ENCODE measurements at places on chromosomes 1 and 21.
A peak's percentile ranks its signal among the peaks of the same experiment; 100 is the strongest.

DNA sequence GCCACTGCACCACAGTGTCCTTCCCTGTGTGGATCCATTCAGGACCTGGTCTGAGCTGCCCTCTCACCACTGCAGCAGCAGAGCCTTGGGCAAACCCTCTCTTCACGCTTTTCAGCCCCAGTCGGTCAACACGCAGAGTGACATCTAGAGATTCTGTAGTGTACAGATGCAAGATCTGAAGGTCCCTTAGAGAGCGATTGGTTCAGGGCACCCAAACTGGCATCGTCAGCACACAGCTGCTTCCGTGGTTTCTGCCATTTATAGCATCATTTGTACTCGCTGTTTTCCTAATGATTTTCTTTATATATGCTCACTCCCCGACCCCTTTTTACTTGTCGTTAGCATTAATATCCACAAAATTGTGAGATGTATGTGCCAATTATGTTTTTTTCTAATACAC lies 1.5 kb upstream of the ASCL5 start:
- no peak for DNase-seq

GRCh38 chr1:185401019-185401418 lies 84.0 kb upstream of the IVNS1ABP start:
- no peak for DNase-seq

GRCh38 chr1:77047978-77048614 lies 171.1 kb downstream of the PIGK start:
- DNase-seq, result no peak

GRCh38 chr1:197787623-197788536 lies 12.6 kb upstream of the DENND1B start:
- DNase-seq, result no peak

DNA sequence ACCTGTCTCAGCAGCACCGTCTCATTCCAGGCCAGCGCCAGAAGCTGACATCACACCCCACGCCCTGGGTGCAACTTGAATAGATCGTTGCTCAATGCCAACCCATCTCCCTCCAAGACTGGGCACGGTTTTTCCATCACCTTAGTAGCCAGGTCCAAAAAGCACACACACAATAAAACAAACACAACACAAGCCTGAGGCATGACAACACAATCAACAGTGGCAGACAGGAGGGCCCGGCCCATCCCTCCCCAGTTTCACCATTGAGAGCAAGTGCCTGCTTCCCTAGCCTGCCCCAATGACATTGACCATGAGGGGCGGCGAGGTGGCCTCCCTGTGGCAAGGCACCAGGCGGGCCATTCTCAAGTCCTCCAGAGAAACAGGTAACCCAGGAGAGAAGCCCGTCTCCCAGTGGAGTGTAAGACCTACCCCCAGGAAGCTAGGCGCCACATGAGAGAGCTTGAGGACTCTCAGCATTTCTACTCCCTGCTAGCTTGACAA lies 2.7 kb downstream of the IFFO2 start:
- DNase-seq, result no peak

GRCh38 chr1:192873836-192874235 lies 65.0 kb downstream of the RGS2 start:
- DNase-seq, result peak; percentile 71

- DNase-seq, result no peak
These were observed 312.7 kb upstream of the C1orf87 start for GRCh38 chr1:60386249-60386648.

DNA sequence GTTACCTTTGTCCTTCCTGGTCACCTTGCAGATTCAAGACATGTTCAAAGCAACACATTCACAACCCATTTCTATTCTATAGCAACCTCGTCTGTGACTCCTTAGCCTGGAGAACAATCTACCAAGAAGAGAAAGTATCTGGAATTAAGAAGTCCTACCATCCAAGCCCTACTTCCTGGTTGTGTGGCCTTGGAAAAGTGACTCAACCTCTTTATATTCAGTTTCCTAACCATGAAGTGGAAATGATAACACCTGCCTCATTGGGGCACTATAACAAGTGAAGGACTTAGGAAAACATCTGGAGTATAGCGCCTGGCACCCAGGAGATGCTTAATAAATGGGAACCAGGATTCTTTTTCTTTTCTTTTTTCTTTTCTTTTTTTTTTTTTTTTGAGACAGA lies 36.5 kb upstream of the SRRM1 start:
- no peak for DNase-seq

DNA sequence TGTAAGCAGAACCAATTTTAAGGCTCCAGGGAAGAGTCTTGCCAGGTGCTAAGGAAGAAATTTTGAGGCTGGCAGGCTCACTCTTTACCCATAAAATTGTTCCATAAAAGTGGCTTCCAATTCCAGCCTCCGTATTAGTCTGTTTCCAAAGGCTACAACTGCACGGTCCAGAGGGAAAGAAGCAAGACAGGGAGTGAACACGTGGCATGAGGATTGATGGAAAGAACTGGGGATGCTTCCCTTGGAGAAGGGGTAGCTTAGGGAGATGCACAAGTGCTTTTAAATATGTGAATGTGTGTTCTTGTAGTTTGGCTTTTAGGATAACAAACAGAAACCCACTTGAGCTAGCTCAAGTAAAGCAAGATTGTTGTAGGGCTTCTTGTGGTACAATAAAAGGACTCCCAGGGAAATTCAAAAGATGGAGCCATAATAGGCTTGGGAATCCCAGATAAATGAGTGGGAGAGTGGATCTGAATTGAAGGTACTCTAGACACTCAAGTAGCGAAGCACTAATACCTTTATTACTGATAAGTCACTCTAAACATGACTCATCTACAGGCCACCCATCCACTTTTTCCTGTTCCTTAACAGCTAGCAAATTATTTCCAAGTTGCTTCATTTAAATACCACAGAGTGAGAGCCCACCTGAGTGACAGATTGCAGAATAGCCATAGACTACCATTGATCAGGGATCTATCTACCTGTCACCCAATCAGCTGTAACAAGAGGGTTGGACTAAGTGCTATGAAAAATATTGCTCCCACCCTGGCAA lies 34.8 kb upstream of the NPL start:
- DNase-seq, result no peak
